Ovary (tissue), 10 donors: ENCODE measurements at places on chromosomes 11 and 22. TPM values are rescaled to one million over a fixed set of nuclear protein-coding genes. Genes with fewer than 3 reads are reported as not detected.

GRCh38 chr11:47243454-47243853, 5.2 kb downstream of the ACP2 start:
- H3K27me3 ChIP-seq, result no peaks in the 10 kb centered on the region
- no peak overlapping the region for H3K4me3 ChIP-seq
- no peaks in the 10 kb centered on the region for H3K36me3 ChIP-seq
- peaks cover 7% of the 10 kb centered on the region for H3K4me1 ChIP-seq

The C1QTNF4 gene
- 13.9 TPM for total RNA-seq

DNA sequence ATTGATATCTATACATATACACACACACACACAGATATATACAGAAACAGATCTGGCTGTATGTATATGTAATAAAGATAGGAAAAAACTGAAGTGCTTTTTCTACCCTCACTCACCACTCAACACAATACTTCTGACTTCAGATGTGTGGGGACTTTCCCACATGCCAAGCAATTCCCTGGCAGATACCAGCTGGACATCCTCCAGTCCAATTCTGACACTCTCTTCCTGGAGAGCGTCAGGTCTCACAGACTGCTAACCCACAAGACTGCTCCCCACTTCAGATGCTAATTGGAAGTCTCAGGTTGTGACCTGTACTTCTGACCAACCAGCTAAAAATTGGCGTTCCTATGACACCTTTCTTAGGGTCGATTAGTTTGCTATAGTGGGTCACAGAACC, 140.6 kb downstream of the ATG16L2 start:
- no peaks in the 10 kb centered on the region for H3K36me3 ChIP-seq
- no peaks in the 10 kb centered on the region for H3K27me3 ChIP-seq
- no peak overlapping the region for H3K4me3 ChIP-seq
- no peak overlapping the region for H3K27ac ChIP-seq
- DNase-seq, result no peak
- no peaks in the 10 kb centered on the region for H3K4me1 ChIP-seq

DNA sequence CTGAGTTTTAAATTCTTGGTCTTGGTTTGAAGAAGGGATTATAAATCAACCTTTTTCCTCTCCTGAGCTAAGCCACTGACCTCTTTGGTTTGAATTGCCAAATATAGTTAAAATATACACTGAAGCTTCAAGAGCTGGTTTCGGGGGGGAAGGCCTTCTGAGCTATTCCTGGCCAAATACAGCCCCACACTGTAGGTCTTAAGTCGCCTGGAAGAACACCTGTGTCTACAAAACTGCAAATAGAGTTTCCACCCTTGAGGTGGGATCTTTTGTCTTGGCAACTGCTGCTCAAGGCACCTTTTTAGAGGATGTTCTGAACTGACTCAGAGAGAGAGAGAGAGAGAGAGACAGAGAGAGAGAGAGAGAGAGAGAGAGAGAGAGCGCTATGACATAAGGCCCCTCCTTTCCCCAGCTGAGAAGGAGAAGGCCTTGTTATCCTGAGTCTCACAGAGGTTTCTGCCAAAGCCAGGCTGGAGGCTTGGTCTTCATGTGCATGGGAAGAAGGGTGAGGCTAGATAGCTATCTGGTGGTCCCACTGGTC, 5.5 kb downstream of the ADM start:
- no peak overlapping the region for H3K4me3 ChIP-seq
- no peaks in the 10 kb centered on the region for H3K27me3 ChIP-seq
- peaks cover 5% of the 10 kb centered on the region for H3K4me1 ChIP-seq
- DNase-seq, result no peak

GRCh38 chr11:45169310-45170072, 23.1 kb downstream of the PRDM11 start:
- no peaks in the 10 kb centered on the region for H3K27me3 ChIP-seq
- no peaks in the 10 kb centered on the region for H3K36me3 ChIP-seq
- no peak for DNase-seq
- no peak overlapping the region for H3K4me3 ChIP-seq
- H3K4me1 ChIP-seq, result peaks cover 17% of the 10 kb centered on the region

GRCh38 chr22:32475468-32476010, 928 bp downstream of the FBXO7 start:
- DNase-seq, result peak; percentile 51
- no peaks in the 10 kb centered on the region for H3K27me3 ChIP-seq
- peak overlapping the region; percentile 97 for H3K27ac ChIP-seq
- H3K36me3 ChIP-seq, result no peaks in the 10 kb centered on the region

- DNase-seq, result no peak
- H3K4me3 ChIP-seq, result no peak overlapping the region
- H3K4me1 ChIP-seq, result no peaks in the 10 kb centered on the region
- no peaks in the 10 kb centered on the region for H3K36me3 ChIP-seq
- H3K27me3 ChIP-seq, result no peaks in the 10 kb centered on the region
Measured at GRCh38 chr11:134847083-134847715, 435.2 kb upstream of the B3GAT1 start.

GRCh38 chr11:33086017-33086416, 46.6 kb downstream of the TCP11L1 start:
- DNase-seq, result no peak
- H3K27me3 ChIP-seq, result no peaks in the 10 kb centered on the region
- H3K4me1 ChIP-seq, result no peaks in the 10 kb centered on the region
- H3K36me3 ChIP-seq, result no peaks in the 10 kb centered on the region
- H3K4me3 ChIP-seq, result no peak overlapping the region

The FGF19 gene
- total RNA-seq, result not detected

- peak overlapping the region; percentile 17 for H3K4me3 ChIP-seq
- DNase-seq, result no peak
- H3K36me3 ChIP-seq, result no peaks in the 10 kb centered on the region
- peaks cover 3% of the 10 kb centered on the region for H3K4me1 ChIP-seq
- H3K27me3 ChIP-seq, result no peaks in the 10 kb centered on the region
Measured at GRCh38 chr11:119584193-119585042, 144.6 kb downstream of the NECTIN1 start.

GRCh38 chr11:57792060-57792541, 30.5 kb downstream of the CTNND1 start:
- no peaks in the 10 kb centered on the region for H3K27me3 ChIP-seq
- no peak for DNase-seq
- H3K4me1 ChIP-seq, result peaks cover 5% of the 10 kb centered on the region
- no peak overlapping the region for H3K4me3 ChIP-seq
- no peaks in the 10 kb centered on the region for H3K36me3 ChIP-seq

- DNase-seq, result no peak
- H3K4me1 ChIP-seq, result peaks cover 24% of the 10 kb centered on the region
- H3K27ac ChIP-seq, result no peak overlapping the region
- H3K4me3 ChIP-seq, result no peak overlapping the region
- no peaks in the 10 kb centered on the region for H3K27me3 ChIP-seq
Measured at GRCh38 chr11:113131036-113131775, 170.0 kb downstream of the NCAM1 start.

DNA sequence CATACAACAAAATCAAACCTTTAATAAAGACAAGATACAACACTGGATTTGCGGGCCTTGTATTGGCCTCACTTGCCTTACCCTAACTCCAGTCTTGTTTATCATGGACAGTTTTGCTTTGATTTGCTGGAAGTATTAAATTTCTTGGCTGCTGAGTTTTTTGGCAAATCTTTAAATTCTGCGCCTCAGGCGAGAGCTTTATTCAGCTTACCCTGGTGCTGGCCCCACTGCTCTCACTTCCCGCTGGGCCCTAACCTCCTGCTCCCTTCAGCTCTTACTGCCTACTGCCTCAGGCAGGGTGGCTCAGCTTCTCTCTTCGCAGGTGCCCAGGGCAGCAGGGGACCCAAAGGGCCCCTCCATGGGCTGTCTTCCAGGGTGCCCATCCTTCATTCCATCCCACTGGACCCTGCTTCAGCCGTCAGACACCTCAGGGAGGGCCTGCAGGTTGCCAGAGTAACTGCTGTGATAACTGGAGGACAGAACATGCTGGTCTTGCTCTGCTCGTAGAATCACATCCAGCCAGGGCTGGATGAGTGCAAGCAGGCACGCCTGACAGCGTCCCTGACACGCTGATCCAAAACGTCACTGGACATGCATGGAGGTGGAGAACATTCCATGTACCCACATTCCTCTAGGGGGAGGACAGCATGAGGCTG, 45.7 kb upstream of the TUB start:
- H3K27ac ChIP-seq, result peak overlapping the region; percentile 17
- no peaks in the 10 kb centered on the region for H3K36me3 ChIP-seq
- no peaks in the 10 kb centered on the region for H3K27me3 ChIP-seq
- DNase-seq, result peak; percentile 54

The MALAT1 gene
- total RNA-seq, result 13,132 TPM

The CCDC87 gene
- 0.36 TPM for total RNA-seq

DNA sequence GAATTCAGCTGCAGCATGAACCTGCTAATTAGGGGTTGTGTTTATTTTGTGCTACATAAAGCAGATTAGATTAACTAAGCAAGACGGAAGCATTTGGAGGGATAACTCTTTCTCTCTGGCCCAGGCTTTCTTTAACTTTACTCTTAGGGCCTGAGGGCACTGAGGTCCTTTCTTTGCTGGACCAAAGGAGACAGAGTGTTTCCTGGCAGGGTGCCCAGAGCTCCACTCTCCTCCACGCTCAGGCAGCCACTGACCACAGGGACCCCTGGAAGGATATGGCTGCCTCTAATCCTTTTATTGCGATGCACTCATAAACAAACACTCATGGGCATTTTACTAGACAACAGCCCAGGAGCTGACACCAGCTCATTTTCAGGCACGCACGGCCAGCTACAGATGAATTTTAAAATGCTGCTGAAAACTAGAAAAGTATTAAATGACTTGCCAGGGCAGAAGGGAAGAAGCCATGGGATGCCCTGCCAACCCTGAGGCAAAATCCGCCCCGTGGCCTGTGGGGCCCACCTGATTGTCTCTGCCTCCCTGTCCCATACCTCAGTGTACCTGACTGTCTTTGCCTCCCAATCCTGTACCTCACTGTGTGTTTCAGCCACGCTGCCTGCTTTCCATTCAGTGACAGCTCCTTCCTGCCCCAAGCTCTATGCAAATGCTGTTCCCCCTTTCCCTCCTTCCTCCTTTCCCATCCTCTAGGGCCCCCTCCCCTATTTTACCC, 192.6 kb upstream of the NAV2 start:
- H3K27ac ChIP-seq, result no peak overlapping the region
- DNase-seq, result peak; percentile 33
- no peak overlapping the region for H3K4me3 ChIP-seq
- H3K27me3 ChIP-seq, result no peaks in the 10 kb centered on the region

GRCh38 chr11:19281041-19281440, 40.3 kb upstream of the E2F8 start:
- H3K36me3 ChIP-seq, result no peaks in the 10 kb centered on the region
- no peaks in the 10 kb centered on the region for H3K4me1 ChIP-seq
- no peak overlapping the region for H3K4me3 ChIP-seq
- H3K27ac ChIP-seq, result no peak overlapping the region
- no peaks in the 10 kb centered on the region for H3K27me3 ChIP-seq

The NAT10 gene
- 52.8 TPM for total RNA-seq

The MGAT3 gene
- 4.5 TPM for total RNA-seq

The ACRV1 gene
- total RNA-seq, result not detected

The BACE1-AS gene
- 16.8 TPM for total RNA-seq

The PGA5 gene
- 0.94 TPM for total RNA-seq

The TPH1 gene
- total RNA-seq, result 0.38 TPM

GRCh38 chr11:12668166-12668565, 6.1 kb upstream of the TEAD1 start:
- H3K27ac ChIP-seq, result no peak overlapping the region
- H3K4me1 ChIP-seq, result no peaks in the 10 kb centered on the region
- no peaks in the 10 kb centered on the region for H3K27me3 ChIP-seq

GRCh38 chr11:3201677-3202181, 16.9 kb downstream of the MRGPRG start:
- no peaks in the 10 kb centered on the region for H3K27me3 ChIP-seq
- H3K4me1 ChIP-seq, result no peaks in the 10 kb centered on the region
- no peak for DNase-seq
- H3K36me3 ChIP-seq, result no peaks in the 10 kb centered on the region

The PHETA2 gene
- 5.7 TPM for total RNA-seq

DNA sequence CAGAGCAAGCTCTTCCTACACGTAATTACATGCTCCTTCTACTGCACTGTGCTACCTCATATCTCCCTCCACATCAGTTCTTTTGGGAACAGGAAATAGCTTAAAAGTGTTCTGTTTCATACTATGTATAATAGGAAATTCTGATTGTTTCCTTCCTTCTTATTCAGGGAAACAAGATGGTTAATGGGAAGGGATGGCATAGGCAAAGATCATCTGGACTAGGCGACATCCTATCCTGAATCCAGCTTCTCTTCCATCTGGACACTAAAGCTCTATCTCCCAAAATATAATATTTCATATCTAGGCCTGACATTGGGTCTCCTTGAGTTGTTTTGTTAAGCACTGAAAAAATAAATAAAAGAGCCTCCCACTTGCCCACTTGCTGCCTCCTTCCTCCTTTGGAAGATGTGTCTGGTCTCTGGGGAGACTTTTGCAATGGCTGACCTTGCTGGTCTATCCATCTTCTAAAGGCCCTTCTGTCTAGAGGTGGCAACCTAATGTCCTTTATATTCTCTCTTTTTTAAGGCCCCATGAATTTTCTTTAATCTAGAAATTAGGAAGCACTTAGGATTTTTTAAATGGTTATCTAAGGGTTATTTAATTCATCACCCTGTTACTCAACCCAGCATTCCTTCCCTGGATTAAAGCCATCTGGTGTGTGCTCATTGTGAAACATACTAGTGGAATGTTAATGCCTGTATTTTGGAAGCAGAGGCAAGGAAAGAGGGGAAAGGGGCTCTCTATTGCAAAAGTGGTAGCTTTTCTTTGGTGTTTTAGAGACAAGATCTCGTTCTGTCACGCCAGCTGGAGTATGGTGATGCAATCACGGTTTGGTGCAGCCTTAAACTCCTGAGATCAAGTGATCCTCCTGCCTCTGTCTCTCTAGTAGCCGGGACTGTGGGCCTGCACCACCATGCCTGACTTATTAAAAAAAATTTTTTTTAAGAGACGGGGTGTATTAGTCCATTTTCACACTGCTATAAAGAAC, 20.6 kb downstream of the CLMP start:
- H3K27me3 ChIP-seq, result no peaks in the 10 kb centered on the region
- no peak overlapping the region for H3K27ac ChIP-seq
- no peaks in the 10 kb centered on the region for H3K36me3 ChIP-seq
- H3K4me1 ChIP-seq, result peaks cover 21% of the 10 kb centered on the region

DNA sequence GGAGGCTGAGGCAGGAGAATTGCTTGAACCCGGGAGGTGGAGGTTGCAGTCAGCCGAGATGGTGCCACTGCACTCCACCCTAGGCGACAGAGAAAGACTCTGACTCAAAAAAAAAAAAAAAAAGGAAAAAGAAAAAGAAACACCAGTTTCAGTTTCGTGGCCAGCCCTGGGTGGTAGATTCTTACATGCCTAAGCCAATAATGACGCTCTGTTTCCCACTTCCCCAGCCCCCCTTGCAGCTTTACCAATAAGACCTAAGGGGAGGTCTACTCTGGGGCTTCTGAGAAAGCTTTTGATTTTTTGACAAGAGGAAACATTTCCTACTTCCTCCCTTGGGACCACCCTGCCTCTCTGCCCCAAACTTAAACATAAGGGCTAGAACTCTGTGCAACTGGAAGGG, 30.0 kb upstream of the PTPRJ start:
- no peak for DNase-seq
- H3K27ac ChIP-seq, result no peak overlapping the region
- no peaks in the 10 kb centered on the region for H3K36me3 ChIP-seq

The MMP8 gene
- not detected for total RNA-seq
